ENCODE measurements at places on chromosomes 16 and 17.

GRCh38 chr17:36999471-36999870, 50.7 kb downstream of the AATF start:
- DNase-seq: no peak

DNA sequence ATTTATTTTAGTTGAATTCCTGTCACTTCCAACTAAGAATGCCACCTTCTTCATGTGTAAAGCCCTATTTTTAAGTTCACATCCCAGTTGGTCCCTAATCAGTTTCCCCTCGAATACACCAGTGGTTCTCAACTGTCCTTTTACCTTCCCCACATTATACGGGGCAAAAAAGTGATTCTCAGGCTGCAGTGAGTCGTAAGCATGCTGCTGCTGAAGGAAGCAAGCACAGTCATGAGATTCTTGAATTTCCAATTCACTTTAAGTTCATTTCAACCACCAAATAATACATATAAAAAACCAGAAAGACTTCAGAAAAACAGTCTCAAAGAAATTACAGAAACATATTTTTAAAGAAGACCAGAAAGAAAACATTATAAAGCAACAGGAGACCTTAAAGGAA, 47.9 kb downstream of the UBE2G1 start:
- DNase-seq: no peak

- no peak for DNase-seq
Observed at GRCh38 chr17:3959295-3959899, 4.8 kb downstream of the ATP2A3 start.

- DNase-seq: no peak
Observed at GRCh38 chr16:54511222-54511731, 224.7 kb upstream of the IRX3 start.

- no peak for DNase-seq
Observed at GRCh38 chr16:69108064-69108904, 2.8 kb downstream of the HAS3 start.

GRCh38 chr16:88116121-88116520, 164.9 kb downstream of the BANP start:
- DNase-seq: no peak

DNA sequence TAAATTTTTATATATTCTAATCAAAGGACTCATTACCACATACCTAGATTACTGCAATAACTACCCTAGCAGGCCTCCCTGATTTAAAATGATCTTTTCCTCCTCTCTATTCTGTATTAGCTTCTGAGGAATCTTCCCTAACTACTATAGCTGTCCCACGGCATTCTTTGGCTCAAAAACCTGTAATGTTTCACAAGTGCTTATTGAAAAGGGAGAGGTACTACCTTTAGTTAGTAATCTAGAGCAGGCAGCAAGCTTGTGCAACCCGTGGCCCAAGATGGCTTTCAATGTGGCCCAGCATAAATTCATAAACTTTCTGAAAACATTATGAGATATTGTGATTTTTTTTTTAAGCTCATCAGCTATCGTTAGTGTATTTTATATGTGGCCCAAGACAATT, 71.0 kb upstream of the CORO6 start:
- DNase-seq: no peak

DNA sequence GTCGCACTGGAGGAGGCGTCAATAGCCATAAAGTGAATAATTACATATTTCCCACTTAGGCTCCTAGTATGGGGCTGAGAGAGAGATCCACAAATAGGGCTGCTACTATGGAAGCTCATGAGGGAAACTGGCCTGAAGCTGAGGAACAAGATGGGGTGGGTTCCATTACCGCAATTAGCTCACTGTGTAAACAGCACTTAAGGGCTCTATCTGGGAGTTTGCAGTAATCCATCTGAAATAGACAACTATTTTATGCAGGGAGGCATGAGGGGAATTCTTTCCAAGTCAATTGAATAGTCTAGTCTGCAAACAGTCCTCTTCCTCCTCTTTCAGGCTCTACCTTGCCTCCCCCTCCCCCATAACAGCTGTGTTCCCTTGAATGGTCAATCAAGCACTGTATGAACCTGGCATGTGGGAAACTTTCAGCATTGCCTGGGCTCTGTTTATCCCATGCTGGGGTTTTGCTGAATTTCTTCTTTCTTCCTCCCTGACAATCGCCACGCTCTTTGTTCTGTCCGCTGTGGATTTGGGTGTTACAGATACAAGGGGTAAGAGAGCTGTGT, 56.1 kb upstream of the MAF start:
- no peak for DNase-seq

GRCh38 chr17:58400826-58401225, 16.5 kb downstream of the RNF43 start:
- no peak for DNase-seq

- DNase-seq: peak; percentile 41
Observed at GRCh38 chr16:56763291-56763916, 33.5 kb downstream of the NUP93 start.

- peak; percentile 14 for DNase-seq
Observed at GRCh38 chr17:20263595-20263994, 203.7 kb downstream of the LGALS9B start.

GRCh38 chr16:3695610-3696369, 21.5 kb downstream of the TRAP1 start:
- no peak for DNase-seq

DNA sequence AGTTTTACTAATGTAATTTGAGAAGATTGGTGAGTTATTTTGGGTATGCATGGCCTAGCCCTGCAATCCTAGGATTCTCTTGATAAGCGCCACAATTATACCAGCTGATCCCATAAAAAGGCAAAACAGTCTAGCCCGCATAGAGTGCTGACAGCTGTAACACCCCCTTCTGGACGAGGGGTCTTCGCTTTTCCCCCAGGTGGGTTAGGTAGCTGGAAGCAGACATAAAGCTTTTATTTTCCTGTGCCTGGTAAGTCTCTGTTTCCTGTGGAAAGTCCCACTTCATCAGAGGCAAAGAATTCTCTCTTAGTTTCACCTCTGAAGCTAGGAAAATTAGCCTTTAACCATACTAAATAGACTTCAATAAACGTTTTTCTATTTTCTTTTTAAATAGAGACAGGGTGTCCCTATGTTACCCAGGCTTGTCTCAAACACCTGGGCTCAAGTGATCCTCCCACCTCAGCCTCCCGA, 108.3 kb downstream of the YPEL2 start:
- no peak for DNase-seq

- DNase-seq: peak; percentile 85
Observed at GRCh38 chr17:59753522-59754467, 46.3 kb downstream of the VMP1 start.

DNA sequence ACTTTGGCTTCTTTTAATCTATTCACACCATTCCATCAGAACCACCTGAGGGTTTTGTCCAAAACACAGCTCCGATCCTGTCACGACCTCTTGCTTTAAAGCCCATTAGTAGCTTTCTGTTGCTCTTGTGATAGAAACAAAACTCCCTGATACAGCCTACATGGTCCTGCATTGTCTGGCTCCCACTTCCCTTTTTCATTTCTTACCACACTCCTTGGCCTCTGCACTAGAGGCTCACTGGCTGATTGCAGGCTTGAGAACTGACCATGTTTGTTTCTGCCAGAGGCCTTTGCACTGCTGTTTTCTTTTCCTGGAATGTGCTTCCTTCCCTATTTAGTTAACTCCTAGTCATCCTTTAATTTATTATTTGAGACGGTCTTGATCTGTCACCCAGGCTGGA, 23.7 kb downstream of the IST1 start:
- no peak for DNase-seq

GRCh38 chr16:80092681-80093080, 448.1 kb upstream of the DYNLRB2 start:
- DNase-seq: no peak

- no peak for DNase-seq
Observed at GRCh38 chr17:14337596-14338079, 36.8 kb downstream of the HS3ST3B1 start.

- DNase-seq: no peak
Observed at GRCh38 chr16:67773099-67773498, 33.3 kb downstream of the RANBP10 start.

DNA sequence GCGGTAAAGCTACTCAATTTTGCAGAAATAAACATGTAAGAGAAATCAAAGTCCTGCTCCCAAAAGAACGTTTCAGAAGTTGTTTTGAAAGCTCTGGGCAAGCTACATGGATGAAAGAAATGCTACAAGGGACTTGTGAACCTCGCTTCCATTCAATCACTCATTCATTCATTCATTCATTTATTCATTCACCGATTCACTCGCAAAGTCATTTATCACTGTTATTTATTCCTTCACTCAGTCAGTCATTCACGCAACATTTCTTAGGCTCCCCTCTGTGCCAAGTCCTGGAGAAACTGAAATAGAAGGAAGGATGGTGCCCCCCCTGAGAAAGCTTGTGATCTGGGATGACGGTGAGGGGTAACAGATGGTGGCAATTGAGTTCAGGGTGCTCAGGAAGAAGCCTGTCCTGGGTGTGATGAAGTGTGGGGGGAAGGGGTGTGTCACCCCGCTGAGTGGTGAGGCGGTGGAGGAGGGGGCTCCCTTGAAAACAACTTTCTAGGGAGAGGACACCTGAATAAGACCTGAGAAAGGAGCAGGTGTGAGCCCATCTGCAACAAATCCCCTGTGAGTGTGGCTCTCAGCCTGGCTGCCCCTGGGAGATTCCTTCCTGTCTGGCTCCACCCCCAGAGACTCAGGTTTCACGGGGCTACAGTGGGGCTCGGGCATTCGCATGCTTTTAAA, 36.3 kb upstream of the PRSS54 start:
- no peak for DNase-seq

DNA sequence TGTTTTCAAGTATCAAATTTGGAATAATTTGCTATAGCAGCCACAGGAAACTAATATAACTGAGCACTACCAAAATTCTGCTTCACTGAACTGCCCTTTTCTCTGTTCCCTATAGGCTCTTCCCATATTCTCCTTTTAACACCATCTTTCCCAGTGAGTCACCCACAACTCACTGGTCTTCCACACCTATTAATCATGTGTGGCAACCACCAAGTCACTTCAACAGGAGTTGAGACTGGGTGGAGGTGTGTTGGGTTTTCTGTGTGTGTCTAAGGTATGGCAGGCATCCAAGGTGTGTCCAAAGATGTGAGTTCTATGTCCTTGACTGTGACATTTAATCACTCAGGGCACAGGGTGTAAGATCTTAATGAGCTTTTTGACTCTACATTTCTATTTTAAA, 610.0 kb upstream of the CDH11 start:
- no peak for DNase-seq

DNA sequence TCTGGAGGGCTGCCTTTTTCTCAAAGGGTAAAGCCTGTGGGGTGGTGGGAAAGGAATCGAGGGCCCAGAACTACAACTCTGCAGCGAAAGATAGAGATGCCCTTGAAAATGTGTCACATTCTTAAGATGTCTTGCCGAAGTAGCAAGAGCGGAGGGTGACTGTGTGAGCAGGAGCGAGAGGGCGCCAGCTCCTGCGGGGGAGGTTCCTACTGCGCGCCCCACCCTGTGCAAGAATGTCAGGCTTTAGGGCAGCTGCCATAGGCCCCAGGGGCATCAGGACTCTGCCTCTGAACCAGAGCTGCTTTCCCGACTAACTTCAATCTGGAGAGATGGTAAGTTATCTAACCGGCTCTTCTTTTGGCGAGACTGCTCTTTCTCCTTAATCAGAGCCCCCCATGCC, 11.8 kb upstream of the ITGAE start:
- no peak for DNase-seq

- peak; percentile 5 for DNase-seq
Observed at GRCh38 chr16:49556606-49557446, 183.2 kb downstream of the C16orf78 start.

- no peak for DNase-seq
Observed at GRCh38 chr17:63698381-63698885, 1.5 kb downstream of the LIMD2 start.
